ENCODE measurements at places on chromosomes 4 and X.

DNA sequence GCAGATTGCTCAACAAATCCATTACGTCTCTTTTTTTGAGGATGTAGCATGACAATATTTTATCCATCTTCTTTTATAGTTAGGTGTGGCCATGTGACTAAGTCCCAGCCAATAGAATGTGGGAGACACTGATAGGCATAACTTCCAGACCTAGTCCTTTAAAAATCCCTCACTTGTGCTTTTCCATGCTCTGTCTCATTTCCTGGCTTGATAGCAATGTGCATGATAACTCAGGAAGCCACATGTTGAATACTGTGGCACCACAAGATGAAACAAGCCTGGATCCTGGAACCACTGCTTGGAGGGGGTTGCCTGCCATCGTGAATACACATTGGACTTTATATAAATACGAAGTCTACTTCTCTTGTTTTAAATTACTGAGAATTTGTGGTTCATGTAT is 184.0 kb upstream of the NEIL3 start:
- DNase-seq, result no peak

GRCh38 chr4:102843938-102844337 is 16.6 kb upstream of the UBE2D3 start:
- no peak for DNase-seq

DNA sequence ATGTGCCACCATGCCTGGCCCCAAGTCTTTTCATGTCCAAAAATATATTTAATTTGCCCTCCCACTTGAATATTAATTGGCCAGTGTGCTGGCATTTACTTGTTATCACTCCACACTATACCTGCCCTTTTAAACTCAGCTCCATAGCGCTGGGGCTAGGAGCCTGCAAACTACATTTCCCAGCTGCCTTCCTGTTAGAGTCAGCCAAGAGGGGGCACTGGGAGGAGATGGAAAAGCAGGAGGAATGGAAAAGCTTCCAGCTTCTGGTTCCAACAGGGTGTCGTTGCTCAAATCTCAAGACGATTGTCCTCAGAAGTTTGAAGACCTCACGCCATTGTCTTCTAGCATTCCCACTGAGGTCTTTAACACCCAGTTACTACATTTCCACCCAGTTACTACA is 315.5 kb downstream of the BCOR start:
- no peak for DNase-seq

DNA sequence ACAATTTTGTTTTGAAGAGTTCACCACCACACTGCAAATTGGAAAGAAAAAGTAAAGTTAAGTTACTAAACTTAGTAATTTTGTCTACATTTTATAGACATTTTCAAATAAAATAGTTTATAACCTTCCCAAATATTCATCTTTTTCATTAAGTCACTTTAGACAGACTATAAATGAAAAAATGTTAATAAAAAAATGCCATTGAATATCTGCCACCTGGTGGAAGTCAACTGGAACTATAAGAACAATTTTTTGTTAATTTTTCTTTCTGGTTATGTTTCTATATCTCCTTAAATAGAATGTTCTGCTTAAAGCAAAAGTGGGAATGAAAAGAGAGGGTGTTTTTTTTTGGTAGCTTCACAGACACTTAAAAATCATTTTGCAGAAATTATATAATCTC is 534.4 kb upstream of the PCDH10 start:
- DNase-seq, result no peak

DNA sequence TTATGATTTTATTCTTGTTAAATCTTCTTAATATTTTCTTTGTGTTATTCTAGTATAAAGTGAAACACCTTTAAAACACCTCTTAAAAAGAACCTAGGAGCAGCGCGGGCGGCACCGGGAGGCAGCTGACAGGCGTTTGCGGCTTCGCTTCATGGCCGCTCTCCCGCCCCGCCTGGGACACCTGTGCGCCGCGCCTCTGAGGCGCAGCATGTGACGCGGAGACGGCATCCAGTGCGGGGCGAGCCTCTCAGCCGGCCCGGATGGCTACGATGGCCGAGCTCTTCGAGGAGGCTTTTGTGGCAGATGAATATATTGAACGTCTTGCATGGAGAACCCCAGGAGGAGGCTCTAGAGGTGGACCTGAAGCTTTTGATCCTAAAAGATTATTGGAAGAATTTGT is 1592.7 kb downstream of the TECRL start:
- DNase-seq, result no peak

DNA sequence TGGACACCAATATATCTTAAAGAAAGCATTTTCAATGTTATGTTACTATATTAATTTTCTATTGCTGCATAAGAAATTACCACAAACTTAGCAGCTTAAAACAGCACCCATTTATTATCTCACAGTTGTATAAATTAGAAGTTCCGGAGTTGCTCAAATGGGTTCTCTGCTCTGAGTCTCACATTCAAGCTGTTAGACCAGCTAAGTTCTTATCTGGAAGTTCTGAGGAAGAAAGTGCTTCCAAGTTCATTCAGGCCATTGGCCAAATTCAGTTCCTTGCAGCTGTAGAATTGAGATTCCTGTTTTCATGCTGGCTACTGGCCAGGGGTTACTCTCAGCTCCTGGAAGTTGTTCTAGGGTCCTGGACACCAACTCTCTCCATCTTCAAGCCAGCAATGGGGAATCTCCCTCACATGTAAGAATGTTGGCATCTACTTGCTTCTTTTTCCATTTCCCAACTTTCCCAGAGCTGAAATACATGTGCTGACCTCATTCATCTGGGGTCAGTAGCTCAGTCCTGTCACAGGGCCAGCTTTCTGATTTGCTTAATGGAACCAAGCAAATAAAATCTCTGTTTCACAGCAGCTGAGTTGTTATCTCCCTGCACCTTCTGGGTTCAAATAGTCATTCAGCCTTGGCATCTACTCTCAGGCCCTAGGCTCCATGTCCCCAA is 99.6 kb upstream of the INTU start:
- no peak for DNase-seq

GRCh38 chr4:106595906-106596305 is 227.3 kb upstream of the GIMD1 start:
- no peak for DNase-seq

- DNase-seq, result no peak
These were observed 624.1 kb upstream of the GNPDA2 start for GRCh38 chr4:45350438-45350837.

DNA sequence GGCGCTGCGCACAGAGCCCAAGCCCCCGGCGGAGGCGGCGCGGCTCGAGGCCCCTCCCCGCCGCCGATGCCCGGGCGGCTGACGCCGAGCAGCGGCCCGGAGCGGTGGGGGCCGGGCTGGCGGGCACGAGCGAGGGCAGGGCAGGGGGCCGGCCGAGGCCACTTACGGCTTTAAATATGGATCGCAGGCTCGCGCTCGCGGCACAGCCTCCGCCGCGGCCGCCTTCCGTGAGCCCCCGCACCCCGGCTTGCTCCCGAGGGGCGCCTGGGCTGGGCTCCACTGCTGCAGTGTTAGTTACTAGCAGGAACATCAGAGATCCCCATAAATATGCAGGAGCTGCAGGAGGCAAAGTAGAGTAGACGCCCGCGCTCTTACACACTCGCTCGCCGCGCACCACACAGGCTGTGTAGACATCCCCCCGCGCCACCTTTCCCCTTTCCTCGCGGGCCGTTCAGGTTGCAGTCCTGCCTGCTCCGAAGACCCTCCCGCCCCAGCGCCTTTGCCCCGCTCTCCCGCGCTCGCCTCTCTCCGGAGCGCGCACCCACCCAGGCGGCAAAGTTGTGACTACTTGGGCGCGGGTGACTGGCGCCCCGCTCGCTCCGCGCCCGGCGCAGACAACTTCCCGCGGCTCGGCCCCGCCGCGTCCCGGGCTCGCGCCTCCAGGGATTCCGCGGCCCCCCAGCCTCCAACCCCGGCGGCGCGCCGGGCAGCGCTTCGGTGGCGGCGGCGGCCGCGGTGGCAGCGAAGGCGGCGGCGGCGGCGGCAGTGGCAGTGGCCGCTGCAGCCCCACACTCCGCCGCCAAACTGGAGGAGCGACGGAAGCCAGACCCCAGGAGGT is 152.0 kb upstream of the SLC4A4 start:
- peak; percentile 14 for DNase-seq

Data from stimulated activated CD4-positive, alpha-beta T cell treated with anti-CD3 and anti-CD28 coated beads, TNF-alpha, amount 100 ng/mL, for 24 hours (primary cell).